ENCODE measurements at places on chromosomes 7 and 10.

DNA sequence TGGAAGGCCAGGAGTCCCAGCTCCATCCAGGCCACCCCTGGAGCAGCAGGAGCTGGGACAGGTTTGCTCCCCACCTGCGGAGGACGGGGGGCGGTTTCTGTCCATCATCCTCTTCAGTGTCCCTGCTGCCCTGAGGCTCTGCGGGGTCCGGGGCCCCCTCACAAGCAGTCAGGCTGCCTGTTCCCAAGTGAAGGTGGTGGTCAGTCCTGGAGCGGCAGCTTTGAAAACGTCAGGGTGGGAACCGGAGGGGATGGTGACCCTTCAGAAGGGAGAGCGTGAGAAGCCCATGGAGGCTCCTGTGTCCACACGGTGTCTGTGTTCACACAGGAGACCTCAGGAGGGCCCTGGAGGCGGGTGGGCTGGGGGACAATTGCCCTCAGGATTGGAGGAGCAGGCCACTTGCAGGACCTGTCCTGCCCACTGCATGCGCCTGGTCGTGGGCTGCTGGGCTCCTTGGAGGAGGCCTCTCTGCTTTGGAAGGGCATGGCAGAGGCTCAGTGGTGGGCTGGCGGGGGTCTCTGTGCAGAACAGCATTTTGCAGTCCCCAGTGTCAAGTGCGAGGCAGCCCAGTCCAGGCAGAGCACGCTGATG is 49.3 kb upstream of the INPP5A start:
- no peak for DNase-seq

GRCh38 chr10:49398000-49398861 is 2.3 kb upstream of the DRGX start:
- no peak for DNase-seq

GRCh38 chr7:28955718-28956607 is 2.2 kb downstream of the TRIL start:
- DNase-seq, result peak; percentile 45

DNA sequence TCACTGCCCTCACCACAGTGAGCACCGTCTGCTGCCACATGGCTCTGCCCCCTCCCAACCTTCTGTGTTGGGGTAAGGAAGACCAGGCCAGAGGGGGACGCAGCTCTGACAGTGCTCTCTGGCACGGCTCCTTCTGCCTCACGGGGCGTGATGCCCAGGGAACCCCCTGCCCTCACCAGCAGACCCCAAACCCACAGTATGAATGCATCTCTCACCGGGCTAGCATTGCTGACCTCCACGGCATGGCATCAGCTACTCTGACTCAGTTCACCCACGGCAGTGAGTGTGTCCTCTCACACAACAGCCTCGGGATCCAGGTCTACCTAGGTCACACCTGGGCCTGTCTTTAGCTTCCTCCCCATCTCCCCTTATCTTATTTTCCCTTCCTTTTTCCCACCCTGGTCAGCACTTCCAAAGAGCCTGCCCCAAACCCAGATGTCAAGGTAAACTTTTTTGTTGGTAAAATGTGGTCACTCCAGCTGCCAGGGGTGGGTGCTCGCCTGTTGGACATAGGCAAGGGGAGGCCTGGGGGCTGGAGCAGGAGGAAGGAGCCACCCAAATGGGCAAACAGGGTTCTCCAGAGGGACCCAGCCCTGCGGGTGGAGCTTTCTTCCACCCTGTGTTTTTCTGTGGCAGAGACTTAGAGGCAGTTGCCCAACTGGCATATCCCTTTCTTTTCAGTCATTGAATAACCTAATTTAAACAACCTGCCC is 4.4 kb downstream of the CALML3 start:
- no peak for DNase-seq

DNA sequence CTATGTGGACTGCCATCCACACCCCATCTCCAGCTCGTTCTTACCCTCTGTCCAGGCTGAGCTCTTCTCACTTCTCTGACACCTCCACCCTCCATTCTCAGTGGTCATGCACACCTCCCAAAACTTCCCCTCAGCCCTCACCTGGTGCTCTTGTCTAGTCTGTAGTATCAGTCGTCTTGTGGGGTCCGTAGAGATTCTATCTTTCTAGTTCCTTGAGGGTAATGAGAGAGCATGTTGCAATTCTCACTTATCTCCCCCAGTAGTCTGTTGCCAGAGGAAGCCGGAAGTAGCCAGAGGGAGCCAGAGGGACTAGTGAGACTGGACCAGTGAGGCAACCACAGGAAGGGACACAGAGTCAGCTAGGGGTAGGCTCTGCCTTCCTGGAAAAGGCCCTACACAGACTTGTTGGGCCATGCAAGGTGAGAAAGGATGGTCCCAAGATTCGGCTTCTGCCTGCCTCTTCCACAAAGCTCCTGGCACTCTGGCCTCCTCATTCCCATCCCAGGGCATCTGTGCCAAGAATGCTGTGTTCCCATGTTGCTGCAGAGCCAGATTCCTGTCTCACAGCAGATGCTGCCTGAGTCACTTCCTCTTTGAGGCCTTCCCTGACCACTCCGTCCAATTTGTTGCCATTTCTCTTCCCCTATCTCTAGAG is 50.6 kb upstream of the DUSP5 start:
- no peak for DNase-seq

DNA sequence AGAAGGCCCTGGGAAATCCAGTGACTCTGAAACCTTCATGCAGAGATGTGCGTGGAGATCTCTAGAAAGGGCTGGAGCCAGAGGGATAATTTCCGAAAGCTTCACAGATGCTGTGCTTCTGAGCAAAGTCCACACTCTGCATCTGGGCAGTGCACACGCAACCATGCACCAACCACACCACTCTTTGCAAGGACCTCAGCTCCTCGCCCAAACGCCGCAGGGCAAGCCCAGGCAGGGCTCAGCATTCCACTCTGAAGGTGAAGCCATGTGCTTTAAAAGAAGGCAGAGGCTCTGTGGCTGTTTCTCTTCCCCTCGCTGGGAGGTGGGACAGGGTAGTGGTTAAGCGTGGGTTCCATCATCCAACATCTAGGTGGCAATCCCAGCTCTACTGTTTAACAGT is 48.4 kb downstream of the ASB13 start:
- DNase-seq, result no peak

GRCh38 chr10:115525141-115525540 is 432.0 kb downstream of the ATRNL1 start:
- no peak for DNase-seq

GRCh38 chr10:113320211-113320610 is 232.6 kb upstream of the HABP2 start:
- DNase-seq, result no peak

DNA sequence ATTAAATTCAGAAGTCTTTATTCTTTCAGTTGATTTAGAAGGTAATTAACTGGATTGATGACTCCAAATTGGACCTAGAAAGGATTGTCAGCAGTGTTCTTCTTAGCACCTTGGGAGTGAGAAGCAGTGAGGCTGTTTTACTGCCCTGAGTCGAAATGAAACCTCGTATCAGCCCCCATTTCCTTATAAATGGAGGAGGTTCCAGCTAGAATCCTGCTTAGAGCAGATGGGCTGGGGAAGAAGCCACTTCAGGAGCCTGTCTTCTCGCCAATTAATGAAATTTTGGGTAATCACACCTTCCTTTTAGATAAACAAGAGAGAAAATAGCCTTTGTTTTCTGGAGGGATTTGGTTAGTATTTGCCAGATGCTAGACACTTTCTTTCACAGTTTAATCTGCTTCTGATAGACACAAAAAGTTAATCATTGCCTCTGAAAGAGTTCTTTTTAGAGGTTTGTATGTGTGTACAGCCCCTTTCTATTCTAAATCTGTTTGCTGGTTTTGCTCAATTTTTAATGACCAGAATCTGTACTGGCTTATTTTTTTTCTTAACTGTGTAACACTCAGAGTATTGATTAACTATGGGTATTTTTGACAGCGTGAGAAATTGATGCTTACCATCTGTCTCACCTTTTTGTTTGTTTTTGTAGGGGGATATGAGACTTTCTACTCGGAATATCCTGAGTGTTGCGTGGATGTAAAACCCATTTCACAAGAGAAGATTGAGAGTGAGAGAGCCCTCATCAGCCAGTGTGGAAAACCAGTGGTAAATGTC is 4.6 kb downstream of the DUSP5 start:
- DNase-seq, result no peak

DNA sequence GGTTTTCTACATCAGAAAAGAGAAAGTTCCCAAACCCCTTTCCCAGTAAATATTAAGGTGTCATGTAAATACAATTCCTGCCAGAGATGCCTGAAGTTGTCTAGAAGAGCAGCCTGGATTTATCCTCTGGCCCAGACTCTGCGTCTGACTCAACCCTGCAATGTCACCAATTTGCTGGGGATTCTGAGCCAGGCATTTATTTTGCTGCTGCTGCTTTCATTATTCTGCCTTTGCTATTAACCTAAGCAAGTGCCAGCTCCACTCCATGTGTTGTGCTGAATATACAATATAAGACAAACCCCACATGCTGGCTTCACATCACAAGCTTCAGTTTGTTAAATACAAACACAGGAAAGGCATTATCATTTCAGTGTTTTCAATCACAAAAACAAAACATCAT is 59.1 kb downstream of the ELAPOR2 start:
- no peak for DNase-seq

GRCh38 chr10:19819419-19820033 is 3.3 kb downstream of the PLXDC2 start:
- DNase-seq, result no peak

DNA sequence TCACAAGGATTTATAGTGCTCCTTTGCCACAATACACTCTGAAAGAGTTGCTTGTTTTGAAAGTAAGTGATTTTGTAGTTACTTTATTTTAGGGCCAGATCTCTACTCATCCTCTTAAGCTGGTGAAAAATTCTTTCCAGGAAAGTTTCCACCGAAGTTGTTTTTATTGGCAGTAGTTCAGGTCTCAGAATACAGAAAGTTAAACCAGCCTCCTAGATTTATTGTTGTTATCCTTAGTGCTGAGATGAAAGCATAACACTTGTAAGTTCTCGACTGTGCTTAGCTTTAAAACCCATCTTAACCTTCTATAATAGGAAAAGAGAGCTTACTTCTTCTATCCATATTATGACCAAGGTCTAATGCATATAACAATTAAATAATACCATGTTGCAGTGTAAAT is 5.5 kb downstream of the AP3M1 start:
- DNase-seq, result no peak

- DNase-seq, result no peak
Observed at GRCh38 chr10:121268863-121269432, 329.3 kb downstream of the FGFR2 start.

DNA sequence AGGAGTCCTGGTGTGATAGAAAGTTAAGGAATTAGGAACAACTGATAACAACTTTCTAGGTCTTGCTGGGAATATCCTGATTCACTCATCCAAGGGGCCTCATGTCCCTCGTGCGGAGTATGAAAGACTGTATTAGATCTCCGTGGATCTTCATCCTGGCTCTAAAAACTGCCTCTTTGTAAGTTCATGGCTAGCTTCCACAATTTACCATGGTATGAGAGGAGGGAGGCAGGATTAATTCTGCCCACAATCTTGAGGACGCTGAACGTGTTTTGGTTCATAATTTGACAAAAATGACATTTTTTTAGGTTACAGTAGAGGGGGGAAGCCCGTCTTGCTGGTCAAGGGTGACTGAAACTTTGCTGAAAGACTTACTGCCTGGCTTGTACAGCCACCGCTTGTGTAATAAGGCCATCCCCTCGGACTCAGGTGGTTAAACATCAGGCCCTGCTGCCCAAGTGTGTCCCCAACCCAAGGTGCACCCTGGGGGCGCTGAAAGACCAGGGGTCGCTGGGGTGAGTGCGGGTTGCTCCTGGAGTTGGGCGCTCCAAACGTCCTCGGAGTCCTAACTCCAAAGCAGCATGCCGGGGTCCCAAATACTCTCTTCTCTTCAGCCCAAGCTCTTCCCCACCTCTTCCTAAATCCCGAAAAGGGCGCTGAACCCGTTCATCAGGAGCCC is 733 bp downstream of the HIBADH start:
- peak; percentile 9 for DNase-seq

DNA sequence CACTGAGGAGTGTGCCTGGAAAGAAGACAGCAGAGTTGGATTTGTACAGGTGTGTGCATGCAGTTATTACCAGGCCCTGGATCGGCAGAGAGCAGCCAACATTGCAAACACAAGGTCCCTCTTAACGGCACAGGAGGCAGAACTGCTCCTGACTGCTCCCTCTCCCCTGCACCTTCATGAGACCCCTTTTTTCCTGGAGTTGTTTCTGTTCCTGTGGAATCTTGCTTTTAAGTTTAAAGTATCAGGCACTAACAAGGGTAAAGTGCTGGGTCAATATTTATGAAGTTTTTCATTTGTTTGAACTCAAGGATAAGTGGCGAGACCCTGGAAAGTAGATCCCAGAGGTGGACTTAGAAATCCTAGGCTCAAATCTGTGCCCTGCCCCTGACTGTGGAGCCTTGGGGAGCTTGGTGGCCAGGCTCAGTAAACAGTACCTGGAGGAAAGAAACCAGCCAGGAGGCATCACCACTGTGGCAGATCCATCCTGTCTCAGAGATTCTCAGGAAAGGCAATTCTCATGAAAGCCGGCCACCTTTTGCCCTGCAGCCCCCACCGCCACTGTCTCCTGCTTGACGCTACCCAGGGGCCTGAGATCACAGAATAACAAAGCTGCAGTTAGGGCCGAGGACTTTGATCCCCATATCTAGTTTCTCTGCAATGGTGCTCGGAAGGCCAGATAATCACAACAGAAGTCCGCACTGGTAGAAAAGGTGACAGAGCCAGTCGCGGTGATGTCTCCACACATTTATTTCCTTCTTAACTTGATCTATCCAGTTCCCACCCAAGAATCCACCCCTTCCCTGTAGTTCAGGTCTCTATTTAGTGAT is 36.7 kb downstream of the DDC start:
- no peak for DNase-seq

DNA sequence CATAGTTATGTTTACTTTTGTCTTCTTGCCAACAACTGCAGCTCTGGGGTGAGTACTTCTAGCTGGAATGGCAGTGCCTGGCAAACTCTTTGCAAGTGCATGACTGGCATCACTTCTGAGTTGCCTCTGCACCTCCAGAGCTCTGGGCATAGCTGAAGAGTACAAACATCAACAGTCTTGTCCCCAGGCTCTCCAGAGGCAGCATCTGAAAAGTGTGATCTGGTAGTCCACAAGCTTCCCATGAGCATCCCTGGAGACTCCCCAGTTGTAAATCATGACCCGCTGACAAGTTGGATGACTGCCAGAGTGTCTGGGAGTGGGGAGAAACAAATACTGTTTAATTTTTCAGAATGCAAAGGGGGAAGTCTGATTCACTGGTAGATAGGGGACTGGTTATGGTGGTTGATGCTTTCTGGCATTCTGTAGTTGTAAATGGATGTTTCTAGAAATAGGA is 138.9 kb upstream of the CDK13 start:
- no peak for DNase-seq

DNA sequence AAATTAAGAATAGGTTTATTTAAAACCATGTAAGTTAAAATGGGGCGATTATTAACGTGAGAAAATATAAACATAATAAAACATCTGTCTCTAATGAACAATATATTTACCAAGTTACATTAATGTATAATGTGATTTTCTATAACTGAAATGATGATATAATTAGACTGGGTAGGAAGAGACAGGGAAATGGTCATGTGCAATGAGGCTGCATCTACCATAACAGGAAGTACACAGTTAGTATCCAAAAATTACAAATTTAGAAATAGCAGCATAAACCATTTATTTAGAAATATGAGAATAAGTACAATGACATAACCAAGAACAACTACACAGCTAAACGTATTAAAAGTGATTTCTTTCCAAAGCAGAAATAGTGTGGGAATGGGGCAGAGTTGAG is 25.8 kb upstream of the BET1 start:
- DNase-seq, result no peak

GRCh38 chr7:102463841-102464576 is 654 bp downstream of the ALKBH4 start:
- DNase-seq, result no peak

- DNase-seq, result no peak
Observed at GRCh38 chr10:59913547-59914237, 7.3 kb upstream of the CCDC6 start.
